Hematopoietic multipotent progenitor cell treated with erythropoietin and hydrocortisone succinate and interleukin-3 and kit ligand, for 8 days (in vitro differentiated cells): ENCODE measurements at places on chromosomes 12 and 14.

DNA sequence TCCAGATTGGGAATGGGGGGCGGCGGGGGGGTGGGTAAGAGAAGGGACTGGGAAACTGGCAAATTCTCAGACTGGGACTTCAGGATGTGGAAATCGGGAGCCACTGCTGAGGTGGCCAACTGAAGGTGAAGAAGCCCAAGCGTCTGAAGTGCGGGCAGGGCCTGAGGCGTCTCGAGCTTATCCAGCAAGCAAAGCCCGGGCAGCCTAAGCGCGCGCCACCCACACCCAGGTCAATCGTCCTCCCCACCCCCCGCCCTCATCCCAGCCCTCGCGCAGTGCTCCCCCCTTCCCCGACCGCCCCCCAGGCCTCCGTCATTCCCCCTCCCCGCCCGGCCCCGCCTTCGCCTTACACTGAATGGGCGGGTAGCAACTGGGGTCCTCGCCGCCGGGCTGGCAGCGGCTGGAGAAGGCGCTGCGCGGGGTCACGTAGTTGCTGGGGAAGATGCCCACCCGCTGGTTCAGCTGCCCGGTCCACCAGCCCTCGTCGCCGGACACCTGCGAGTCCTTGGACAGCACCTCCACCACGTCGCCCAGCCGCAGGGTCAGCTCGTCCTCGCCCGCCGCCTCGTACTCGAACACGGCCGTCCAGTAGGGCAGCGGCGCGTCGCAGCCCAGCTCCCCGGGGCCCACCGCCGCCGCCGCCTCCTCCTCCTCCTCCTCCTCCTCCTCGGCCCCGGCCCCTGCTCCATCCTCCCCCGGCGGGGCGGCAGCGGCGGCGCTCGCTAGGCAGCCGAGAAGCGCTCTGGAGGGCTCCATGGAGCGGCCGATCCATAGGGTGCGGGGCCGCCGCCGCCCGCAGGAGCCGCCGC is 693 bp downstream of the MAP3K9 start:
- DNase-seq = no peak

DNA sequence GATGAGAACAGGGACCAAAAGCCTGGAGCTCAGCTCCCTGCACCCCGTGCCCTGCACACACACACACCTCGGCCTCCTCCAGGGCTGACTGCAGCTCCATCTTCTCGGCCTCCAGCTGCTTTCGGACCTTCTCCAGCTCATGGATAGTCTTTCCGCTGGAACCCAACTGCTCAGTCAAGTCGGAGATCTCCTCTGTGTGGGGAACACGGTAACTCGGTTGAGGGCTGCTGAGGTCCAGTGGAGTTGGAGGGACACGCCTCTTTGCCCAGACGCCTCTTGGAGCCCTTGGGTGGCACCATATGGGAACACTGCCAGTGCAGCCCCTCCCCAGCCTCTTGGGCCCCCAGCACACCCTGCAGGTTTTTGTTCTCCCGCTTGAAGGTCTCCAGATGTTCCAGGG is 8.7 kb upstream of the MYH6 start:
- no peak for DNase-seq

GRCh38 chr12:80697270-80697887 is 10.1 kb upstream of the MYF6 start:
- no peak for DNase-seq

GRCh38 chr14:53603994-53604393 is 352.6 kb downstream of the BMP4 start:
- no peak for DNase-seq

DNA sequence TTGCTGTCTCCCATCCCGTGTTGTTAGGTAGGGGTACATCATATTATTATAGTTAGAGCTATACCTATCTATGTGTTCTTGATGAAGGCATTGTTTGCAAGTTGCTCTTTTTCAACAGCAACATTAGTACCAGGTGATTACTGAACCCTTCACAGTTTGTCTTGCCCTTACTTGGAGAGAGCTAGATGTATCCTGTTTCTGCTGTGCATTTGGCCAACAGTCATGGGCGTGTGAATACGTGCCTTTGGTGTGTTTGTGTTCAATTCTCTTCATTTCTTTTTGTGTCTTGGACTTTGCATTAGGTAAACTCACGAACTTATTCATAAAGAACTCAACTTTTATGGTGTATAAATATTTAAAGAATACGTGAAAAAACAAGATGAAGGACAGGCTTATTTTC is 14.3 kb downstream of the ARF6 start:
- no peak for DNase-seq

DNA sequence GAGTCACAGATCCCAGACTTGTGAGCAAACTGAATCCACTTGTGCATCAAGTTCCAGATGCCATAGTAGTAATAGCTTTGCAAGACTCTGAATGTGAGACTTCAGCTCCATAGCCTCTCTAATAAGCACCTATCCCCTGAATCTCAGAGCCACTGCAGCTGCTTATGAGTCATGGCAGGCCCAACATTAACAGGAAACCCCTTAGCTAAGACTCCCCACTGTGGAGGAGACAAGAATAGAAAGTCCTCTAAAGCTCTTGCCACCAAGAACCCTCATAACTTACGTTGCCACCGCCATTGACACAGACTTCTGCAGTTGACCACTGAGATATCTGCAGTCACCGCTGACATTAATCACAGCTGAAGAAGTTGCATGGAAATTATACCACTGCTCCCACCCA is 62.9 kb upstream of the PDE3A start:
- no peak for DNase-seq
